ENCODE measurements at places on chromosomes 13 and 19.

- no peak for DNase-seq
Observed at GRCh38 chr13:23750383-23751121, 138.6 kb downstream of the MIPEP start.

DNA sequence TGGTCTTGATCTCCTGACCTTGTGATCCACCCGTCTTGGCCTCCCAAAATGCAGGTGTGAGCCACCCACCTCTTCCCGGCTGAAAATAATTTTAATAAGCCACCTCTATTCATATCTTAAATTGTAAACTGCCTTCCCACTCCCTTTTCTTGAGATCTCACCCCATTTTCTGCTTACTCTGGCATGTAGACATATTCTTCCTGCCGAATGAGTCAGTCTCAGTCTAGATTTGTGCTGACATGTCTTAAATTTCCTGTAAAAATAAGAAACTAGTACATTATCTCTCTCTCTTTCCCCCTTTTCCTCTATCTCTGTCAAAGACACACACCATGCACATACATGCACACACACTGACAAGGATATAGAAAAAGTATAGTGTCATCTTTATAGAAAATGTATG, 60.9 kb downstream of the THSD1 start:
- DNase-seq, result no peak

GRCh38 chr13:20550799-20551198, 16.2 kb upstream of the IFT88 start:
- DNase-seq, result no peak

DNA sequence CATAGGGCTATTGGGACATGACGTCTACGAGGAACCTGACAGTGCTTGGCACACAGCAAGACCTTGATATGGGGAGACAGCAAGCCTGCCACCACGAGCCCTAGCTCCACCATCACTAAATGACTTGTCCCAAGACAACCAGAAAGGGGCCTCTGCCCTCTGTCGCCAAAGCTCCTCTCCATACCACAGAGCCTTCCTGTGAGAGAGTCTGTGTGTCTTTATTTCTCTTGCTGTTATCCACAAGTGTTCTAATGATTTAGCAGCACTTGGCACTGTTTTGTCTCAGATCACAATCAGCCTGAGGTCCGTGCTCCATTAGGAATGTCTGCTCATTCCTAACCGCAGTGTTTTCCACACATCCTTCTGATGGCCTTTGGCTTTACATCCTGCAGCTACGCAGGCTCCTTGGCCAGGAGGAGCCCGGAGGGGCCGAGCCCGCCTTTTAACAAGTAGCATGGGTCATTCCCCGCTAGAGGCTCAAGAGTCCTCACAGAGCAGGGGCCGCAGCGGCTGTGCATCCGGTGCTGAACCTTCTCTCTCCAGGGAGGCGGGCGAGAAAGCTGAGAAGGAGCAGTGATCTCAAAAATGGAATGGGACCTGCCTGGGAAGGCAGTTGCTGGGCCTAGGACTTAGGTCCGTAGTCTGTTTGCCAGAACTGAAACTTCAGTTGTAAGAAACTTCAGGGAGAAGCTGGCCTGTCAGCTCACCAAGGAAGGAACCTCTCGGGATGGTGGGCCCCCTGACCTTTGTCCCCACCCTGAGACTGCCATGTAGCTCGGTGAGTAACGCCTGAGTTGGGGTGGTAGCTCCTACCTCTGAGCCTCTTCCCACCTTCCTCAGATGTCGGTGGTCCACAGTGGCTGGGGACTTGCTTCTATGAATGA, 61.1 kb upstream of the HMGB1 start:
- no peak for DNase-seq

GRCh38 chr19:5309438-5310204, 31.0 kb downstream of the PTPRS start:
- no peak for DNase-seq

DNA sequence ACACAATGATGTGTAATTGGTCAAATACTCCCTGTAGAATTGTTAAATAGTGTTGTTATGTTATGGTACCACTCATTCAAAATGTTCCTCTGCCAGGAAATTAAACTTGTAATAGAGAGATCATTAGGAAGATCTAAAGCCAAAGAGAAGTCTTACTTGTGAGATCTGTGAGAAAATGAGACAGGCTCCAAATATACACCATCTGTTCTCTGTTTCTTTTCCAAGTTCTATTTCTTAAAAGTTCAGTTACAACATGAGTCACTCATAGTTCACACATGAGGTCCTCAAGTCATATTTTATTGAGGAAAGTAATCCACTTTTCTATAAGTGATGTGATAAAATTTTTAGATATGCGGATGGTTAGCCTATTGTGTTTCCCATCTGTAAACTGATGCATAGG, 1038.1 kb upstream of the PRR20A start:
- no peak for DNase-seq

GRCh38 chr19:43265664-43266025, 3.7 kb downstream of the PSG9 start:
- no peak for DNase-seq

DNA sequence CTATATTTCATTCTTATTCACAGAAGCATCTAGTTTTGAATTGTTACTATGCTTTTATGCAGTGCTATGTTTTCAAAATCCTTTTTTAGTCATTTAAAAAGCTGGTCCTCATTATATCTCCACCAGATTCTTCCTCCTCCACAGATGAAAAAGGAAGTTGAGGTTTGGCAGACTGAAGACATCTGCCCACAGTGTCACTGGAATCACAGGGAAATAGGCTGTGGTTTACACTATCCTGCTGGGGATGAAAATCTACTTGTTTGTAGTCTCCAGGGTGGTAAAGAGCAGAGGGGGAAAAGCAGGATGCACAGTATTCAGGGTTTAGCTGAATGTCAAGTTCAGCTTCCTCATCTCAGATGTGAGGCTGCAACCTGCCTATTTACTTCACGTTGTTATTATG, 351.2 kb downstream of the DNAJC15 start:
- no peak for DNase-seq

DNA sequence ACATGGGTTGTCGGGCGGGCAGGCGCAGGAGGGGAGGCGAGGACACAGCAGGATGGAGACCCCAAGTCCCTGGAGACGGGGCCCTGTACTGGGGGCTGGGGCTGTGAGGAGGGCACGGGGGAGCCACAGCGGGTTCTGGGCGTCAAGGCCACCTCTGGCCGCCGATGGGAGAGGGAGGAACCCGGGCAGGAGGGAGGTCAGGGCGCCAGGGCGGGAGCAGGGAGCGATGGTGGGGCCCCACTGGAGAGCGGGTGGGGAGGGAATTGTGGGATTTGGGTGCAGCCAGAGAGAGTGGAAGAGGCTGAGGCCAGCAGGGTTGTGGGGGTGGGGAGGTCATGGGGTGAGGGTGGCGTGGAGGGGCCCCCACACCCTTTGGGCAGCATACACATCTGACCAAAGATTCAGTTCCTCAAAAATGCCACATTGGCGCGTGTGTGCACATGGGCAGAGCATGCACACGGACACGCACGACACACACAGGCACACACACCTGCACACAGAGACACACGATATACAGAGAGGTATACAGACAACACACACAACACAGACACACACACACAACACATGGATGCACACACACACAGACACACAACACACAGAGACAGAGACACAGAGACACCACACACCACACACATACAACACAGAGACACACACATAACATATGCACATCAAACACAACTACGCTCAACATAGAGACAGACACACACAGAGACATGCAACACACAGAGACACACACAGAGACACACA, 54.9 kb downstream of the AP1M1 start:
- no peak for DNase-seq

DNA sequence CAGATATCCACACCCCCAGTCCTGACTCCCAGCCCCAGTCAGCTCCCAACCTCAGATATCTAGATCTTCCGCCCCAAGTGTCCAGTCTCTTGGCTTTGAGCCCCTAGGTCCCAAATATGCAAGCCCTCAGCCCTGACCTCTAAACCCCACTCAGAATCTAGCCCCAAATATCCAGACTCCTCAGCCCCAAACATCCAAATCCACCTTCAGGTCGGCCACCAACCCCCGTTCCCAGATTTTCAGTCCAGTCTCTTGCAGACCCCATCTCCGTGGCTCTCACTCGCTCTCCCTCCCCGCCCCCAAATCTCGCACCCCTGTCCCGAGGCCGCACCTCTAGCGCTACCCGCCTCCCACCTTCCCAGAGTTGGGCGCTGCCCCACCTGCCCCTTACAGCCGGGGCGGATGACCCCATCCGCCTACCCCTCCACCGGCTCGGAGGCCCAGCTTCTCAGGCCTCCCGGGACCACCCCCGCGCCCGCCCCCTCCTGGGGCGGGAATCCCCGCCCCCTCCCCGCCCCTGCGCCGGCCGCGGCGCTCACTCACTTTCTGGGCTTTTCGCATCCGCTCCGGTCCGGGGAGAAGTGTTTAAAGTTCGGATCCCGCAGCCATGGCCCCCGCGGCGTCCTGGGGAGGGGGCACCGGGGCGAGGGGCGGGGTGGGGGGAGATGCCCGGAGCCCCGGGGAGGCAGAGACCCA, 604 bp downstream of the ERFL start:
- DNase-seq, result no peak

DNA sequence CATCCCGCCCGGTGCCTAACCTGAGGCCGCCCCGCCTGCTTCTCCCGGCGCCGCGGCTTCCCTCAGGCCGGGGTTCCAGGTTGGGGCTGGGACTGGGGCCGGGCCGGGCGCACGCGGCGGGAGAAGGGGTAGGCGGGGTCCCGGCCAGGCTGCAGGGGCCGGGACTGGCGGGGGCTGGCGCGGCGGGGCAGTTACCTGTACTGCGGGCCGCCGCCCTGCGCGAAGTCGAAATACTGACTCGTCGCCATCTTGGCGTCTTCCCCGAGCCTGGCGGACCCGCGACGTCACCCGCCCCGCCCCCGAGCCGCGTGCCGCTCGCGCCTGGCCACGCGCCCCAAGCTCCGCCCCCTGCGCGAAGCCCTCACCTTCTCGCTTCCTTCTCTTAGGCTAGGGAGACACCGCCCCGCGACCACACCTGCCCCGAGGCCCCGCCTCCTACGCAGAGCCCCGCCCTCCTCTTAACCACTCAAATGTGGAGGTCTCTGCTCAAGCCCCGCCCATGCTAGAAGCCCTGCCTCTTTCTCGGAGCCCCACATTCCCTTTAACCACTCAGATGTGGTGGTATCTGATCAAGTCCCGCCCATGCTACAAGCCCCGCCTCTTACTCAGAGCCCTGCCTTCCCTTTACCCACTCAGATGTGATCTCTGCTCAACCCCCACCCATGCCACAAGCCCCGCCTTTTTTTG, at the start of gene ZFR2:
TSS of gene ZFR2 (minus strand) at position 269 of the 687 bp plus-strand sequence. CDS start at position 248, 21 bp downstream.
- peak; percentile 22 for DNase-seq

DNA sequence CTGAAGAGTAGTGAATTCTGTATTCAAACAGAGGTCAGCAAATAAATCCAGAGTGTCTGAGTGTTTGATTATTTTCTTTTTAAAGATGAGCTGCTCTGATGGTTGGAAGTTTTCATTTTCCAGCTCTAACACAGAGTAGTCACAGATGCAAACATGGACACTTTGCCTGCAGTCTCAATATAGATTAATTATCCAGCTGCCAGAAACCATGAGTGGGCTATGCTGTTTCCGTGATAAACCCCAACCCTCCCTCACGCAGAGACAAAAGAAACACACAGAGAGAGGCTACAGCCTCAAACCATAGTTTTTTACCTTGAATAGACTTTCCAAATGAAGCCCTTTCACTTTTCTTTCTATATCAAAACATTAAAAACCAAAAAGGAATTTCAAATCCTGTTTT, 884.7 kb downstream of the DIAPH3 start:
- no peak for DNase-seq

DNA sequence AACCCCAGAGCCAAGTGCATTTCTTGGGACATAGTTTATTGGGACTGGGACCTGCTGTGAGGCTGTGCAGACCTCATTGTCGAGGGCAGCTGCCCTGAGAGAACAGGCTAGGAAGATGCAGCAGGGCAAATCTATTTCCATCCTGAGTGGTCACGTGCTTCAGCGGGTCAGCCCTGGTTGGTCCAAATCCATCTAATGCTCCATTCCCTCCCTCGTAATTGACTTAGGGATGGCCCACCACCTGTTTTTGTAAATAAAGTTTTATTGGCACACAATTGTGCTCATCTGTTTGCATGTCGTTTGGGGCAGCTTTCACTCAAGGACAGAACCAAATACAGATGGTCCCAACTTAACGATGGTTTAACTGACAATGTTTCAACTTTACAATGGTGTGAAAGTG, 75.5 kb upstream of the ADGRE5 start:
- no peak for DNase-seq

DNA sequence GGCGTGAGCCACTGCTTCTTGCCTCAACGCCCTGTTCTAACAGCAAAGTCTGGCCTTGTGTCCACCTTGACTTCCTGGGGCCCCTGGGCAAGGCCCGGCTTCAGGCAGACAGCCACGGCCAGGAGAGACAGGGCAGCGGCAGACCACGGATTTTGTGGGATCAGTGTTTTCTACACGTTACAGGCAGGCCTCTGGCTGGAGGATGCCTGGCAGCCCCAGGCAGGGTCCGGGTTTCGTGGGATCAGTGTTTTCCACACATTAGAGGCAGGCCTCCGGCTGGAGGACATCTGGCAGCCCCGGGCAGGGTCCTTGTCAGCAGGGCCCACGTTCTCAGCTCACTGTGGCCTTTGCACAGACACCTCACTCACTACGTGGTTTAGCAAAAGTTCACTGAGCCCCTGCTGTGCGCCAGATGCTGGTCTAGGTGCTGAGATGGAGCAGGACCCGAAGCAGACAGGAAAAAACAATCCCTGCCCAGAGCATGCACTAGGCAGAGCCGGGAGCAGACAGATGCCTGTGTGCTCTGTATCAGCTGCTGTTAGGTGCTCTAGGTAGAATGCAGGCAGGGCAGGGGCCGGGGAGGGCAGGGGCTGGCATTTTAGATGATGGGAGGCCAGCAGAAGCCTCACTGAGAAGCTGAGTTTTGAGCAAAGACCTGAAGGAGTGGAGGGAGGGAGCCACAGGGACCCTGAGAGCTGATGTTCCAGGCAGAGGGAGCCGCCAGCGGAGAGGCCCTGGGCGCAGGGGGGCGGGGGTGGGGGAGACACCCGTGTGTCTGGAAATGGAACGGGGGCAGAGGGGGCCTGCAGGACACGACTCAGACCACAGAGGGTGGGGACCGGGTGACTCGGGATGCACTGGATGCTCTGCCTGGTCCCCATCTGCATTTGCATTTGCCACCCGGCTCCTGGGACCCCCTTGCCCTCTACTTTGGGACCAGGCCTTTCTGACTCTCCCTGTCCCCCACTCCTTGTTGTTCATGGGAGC, 25.0 kb upstream of the NCCRP1 start:
- peak; percentile 63 for DNase-seq

GRCh38 chr13:24306632-24307031, 2.7 kb upstream of the C1QTNF9 start:
- no peak for DNase-seq

GRCh38 chr19:10393137-10393536, 10.2 kb downstream of the CDC37 start:
- DNase-seq, result no peak

DNA sequence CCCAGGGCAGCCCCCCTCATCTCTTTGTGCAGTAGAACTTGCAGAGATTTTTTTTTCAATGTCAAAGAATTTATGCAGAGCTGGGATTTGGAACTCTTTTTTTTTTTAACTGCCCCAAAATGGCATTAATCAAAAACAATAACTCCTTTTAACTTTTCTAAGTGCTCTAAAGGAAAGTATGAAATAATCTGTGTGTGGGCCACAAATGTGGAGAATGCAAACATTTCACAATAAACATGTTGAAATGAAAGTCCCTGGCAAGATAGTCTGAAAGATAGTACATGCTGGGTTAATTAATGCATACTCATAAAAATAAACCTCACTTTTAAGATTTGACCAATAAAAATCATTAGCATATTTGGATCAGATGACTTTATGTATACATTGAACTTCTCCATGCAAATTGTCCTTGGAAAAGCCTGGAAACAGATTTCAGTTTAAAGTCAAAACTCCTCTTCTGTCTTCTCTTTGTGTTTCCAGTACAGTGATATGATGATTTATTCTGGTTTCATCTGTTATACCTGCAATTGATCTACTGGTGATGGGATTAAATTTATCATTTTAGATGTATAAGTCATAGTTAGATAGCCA, 30.5 kb upstream of the ZNF536 start:
- no peak for DNase-seq
